Gastrocnemius medialis (tissue), 4 donors: ENCODE measurements at places on chromosomes 2 and 18. TPM values are rescaled to one million over a fixed set of nuclear protein-coding genes. Genes with fewer than 3 reads are reported as not detected.

GRCh38 chr2:136766073-136766404, 694 bp downstream of the THSD7B start:
- DNase-seq: no peak

GRCh38 chr18:13006531-13007247, 15.5 kb downstream of the CEP192 start:
- DNase-seq: no peak

Gene STPG4
- total RNA-seq: 0.33 TPM

DNA sequence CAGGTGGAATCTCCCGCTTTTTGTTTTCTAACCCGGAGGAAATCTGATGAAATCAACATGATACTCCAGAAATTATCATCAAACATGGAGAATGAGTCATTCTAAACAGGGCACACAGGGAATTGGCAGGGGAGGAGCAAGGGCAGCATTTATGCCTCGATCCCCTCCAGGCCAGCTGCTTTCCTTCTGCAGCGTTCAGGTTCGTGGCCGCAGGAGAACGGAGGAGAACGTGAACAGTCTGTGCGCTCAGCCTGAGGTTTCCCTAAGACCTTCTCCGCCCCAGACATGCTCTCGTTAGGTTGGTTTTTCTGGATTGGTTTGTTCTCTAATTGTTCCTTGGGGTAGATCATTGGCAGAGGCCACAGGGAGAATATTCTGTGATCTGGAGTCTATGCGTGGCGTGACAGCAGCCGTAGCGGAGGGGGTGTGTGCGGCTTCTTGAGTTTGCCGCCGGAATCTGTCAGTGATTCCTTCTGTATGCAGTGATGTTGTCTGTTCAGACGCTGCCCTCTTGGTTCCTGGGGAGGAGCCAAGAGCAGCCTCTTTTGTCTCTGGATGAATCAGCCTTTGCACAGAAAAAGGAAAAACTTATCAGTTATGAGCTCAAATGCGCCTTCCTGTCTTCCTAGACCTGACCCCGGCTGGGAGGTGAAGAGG, 75.9 kb downstream of the SH3BP4 start:
- DNase-seq: no peak

Gene MYOM1
- 307 TPM for total RNA-seq

DNA sequence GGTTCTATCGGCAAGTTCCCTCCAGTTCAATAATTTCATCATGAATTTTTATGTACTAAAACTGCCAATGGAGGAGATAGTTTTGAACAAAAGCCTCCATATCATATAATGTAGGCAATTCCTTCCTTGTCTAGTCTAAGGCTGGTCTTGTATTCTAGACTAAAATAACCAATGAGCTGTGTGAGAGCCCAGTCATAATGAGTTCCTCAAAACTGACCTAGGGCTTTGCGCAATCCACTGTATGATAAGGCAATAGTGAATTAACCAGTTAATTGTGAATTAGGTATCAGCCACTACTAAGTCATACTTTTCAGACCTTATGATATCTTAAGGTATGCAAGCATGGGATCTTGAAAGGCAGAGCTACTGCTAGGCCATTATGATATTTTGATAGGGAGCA, 7.6 kb upstream of the UXS1 start:
- DNase-seq: no peak

DNA sequence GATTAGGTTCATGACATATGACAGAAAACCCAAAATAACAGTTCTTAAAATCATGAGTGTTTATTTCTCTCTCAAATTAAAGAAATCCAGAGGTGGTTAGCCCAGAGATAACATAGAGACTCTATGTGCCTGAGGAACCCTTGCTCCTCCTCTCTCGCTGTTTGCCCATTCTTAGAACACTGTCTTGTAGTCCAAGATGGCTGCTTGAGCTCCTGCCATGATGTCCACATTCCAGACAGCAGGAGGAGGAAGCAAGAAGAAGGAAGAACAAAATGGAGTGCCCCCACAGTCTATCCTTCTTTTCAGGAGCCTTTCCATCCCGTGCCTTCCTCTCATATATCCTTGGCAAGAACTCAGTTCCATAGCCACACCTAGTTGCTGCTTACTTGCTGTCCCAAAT, 13.9 kb upstream of the ST8SIA5 start:
- no peak for DNase-seq
